ENCODE measurements at places on chromosomes 1 and 21.

GRCh38 chr21:45776971-45777370 lies 133.4 kb downstream of the PCBP3 start:
- DNase-seq: no peak

GRCh38 chr21:44988607-44989536 lies 49.0 kb downstream of the SLX9 start:
- DNase-seq: no peak

DNA sequence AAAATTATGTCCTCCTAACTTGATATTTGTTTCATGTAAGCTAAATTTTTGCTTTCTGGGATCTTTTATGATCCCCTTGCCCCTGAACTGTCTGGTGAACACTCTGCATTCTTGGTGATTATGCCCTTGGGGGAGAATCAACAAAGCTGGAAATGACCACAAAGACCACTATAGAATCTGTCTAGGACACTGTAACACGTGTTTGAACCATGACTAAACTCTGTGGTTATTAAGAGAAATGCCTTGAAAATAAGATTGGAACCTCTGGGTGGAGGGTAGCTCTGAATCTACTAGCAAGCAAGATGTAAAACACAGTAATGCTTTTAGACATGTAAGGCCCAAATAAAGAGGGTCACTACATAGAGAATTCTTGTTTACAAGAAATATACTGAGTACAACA lies 237.5 kb downstream of the HMCN1 start:
- no peak for DNase-seq

DNA sequence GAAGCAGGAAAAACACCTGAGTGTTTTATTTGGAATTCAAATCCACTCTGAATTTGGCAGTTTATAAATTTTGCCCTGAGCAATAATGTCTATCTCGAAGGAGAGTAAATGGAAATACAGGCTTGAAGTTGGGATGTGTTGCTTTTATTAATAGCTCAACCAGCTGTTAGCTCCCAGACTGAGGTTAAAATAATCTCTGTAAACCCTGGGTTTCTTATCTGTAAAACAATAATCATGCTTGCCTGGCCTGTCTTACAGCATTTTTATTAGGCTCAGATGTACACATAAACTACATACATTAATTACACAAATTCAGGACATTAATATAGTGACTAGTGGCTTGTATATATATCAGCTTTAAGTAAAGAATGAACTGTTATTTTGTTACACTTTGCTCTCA lies 148.5 kb downstream of the GALNT2 start:
- DNase-seq: no peak

DNA sequence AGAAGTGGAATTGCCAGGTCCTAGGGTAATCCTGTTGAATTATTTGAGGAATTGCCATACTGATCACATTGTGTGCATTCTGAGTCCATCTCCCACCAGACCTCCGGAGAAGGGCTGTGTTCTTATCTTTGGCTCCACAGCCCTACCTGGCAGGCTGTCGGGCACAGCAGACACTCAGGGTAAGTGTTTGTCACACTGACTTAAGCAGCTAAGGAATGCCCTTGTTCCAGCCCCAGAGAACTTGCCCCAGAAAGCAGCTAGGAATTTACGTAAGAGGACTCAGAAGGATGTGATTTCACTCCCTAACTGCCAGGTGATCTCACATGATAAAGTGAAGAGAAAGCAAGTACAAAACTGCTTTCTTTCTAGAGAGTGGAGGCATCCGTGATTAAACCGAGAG lies 21.0 kb downstream of the VASH2 start:
- no peak for DNase-seq

GRCh38 chr1:189084811-189085210 lies 1392.9 kb downstream of the BRINP3 start:
- no peak for DNase-seq

DNA sequence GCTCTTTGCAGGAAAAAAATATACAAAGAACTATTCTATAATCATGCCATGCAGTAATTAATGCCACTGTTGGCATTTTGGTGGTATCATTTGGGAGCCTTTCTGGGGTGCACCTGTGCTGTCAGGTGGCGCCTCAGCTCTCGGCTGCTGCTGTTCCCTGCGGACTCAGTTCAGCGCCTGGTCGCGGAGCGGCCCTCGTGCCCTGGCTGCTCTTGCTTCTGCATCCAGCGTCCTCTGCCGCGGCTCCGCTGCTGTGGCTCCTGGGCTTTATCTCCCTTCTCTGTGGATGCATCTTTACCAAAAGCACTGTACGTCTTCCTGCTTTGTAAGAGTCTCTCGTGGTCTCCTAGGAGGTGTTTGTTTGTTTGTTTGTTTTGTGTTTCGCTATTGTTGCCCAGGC lies 35.1 kb upstream of the PWP2 start:
- no peak for DNase-seq

GRCh38 chr1:232111611-232112010 lies 485.0 kb downstream of the DISC1 start:
- DNase-seq: no peak

DNA sequence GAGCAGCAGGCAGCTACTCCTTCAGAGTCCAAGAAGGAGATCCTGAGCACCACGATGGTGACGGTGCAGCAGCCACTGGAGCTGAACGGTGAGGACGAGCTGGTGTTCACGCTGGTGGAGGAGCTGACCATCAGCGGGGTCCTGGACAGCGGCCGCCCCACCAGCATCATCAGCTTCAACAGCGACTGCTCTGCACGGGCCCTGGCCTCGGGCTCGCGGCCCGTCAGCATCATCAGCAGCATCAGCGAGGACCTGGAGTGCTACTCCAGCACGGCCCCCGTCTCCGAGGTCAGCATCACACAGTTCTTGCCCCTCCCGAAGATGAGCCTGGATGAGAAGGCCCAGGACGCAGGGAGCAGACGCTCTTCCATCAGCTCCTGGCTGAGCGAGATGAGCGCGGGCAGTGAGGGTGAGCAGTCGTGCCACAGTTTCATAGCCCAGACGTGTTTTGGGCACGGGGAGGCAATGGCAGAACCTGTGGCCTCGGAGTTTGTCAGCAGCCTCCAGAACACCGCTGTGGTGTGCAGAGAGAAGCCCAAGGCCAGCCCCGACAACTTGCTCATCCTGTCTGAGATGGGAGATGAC lies 531.8 kb downstream of the KIF26B start:
- no peak for DNase-seq

Measured in stimulated activated CD8-positive, alpha-beta memory T cell treated with anti-CD3 and anti-CD28 coated beads, Interleukin-4, amount 100 ng/mL, for 1 hour (primary cell).